HCT116 (cell line): ENCODE measurements at places on chromosomes 16 and 17.

DNA sequence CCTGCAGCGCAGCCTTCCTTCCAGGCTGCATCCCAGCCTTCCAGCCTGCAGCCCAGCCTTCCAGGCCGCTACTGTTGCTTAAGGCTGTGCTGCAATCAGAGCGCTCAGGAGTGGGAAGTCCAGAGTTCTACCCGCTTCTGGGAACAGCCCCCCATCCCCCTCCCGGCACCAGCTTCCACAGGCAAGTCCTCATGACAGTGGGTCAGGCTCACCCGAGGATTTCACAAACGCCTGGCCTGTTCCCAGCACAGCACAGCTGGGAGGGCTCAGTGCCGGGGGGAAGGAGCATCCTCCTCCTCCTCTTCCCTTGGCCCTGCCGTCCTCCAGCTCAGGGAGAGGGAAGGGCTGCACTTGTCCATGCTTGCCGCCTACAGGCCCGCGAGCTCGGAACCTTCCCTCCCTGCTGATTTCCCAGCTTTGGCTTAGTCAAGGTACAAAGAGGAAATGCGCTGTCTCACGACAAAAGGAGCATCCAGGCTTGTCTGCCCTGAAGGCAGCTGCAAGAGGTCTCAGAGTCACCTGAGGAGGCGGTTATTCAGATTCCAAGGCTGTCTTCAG lies 8.3 kb downstream of the SOCS3 start:
- no peak for DNase-seq

DNA sequence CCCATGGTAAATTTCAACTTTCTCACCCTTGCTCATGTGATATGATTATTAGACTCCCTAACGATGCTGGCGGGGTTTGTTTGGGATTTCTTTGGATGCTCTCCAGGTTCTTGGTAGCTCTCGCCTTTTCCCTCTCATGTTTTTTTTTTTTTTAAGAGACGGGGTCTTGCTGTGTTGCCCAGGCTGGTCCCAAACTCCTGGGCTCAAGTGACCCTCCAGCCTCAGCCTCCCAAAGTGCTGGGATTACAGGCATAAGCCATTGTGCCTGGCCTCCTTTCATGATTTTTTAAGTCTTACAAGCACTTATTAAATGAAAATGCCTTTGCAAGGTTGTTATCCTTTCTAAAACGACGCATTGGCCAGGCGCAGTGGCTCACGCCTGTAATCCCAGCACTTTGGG lies 24.1 kb downstream of the KIAA0513 start:
- DNase-seq = no peak

DNA sequence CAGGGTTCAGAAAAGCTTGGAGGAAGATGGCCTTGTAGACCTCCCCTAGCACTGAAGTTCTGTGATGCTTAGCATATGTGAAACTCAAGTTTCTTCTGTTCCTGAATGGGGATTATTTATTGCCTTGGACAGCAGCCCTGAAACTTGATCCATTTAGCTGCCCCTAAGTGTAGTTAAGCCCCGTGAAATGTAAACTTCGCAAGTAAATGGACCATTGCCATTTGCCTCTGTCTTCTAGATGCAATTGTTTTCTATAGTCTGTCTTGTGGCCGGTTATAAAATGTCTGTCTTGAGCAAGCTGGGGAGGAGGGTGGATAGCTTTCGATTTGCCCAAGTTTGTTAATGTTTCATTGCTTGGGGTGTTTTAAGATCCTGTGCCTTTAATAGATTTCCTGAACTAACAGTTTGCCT lies 261.8 kb downstream of the CDH13 start:
- no peak for DNase-seq

DNA sequence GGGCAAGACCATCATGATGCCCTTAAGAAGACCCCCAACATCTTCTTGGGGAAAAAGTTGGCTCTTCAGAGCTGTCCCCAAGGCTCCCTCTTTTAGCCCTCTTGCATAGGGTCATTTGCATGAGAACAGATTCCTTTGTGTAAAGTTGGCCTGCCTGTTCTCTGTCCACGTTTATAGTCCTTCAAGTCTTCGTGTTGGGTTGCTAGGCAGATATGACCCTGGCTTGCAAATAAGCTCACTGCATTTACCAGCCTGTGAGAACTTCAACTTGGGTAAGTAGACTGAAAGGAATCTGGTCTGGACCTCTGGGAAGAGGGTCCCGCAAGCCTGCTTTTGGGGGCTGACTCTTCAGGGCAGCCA lies 2.9 kb downstream of the ARSG start:
- no peak for DNase-seq

DNA sequence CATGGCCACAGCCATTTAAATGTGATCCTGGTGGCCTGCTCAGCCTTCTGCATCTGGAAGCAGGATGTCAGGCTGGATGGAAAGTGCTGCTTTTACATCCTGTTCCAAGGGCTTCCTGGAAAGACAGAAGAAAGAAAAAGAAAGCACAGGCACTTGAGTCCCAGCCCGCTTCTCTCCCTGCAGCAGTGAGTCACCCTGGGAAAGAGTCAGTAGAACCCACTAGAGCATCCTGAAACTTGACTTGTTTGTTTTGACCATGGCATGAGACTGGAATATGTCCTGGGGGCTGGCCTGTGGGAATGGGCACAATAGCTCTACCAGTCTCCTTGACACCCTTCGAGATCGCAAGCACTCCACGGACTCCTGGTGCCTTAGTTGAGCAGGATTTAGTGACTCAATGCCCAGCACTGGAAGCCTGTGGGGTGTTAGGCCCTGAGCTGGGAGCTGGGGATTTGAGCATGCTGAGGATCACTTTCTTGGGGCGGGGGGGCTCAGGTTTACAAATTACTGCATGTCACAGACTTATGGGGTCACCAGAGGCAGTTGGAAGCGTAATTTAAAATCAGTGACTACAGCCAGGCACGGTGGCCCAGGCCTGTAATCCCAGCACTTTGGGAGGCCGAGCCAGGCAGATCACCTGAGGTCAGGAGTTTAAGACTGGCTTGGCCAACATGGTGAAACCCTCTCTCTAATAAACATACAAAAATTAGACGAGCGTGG lies 22.1 kb upstream of the GNA13 start:
- DNase-seq = no peak

- no peak for DNase-seq
Measured at GRCh38 chr16:84000989-84001642, 33.1 kb downstream of the NECAB2 start.
